ENCODE measurements at places on chromosomes 13 and 19. TPM values are rescaled to one million over a fixed set of nuclear protein-coding genes. Genes with fewer than 3 reads are reported as not detected.

The ZSCAN4 gene
- total RNA-seq, result not detected

DNA sequence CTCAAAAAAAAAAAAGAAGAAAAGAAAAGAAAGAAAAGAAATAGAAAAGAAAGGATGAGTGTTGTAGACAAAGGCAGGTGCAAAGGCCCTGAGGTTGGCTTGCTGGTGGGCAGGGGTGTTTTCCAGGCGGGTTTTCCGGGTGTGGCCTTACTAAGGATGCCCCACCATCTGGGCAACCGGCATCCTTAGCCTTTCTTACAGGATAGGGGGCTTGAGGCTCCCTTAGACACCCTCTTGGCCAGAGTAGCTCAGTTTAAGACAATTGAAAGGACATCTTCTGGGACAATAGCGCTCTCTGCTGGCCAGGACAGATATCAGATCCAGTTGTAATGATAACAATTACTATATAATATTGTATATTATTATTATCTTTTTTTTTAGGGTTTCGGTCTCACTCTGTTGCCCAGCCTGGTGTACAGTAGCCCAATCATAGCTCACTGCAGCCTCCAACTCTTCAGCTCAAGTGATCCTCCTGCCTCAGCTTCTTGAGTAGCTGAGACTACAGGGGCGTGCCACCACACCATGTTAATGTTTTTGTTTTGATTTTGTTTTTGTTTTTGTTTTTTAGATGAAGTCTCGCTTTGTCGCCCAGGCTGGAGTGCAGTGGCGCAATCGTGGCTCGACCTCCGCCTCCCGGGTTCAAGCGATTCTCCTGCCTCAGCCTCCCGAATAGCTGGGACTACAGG is 1.4 kb upstream of the QTRT1 start:
- peak; percentile 64 for DNase-seq

The IGFL1 gene
- not detected for total RNA-seq

DNA sequence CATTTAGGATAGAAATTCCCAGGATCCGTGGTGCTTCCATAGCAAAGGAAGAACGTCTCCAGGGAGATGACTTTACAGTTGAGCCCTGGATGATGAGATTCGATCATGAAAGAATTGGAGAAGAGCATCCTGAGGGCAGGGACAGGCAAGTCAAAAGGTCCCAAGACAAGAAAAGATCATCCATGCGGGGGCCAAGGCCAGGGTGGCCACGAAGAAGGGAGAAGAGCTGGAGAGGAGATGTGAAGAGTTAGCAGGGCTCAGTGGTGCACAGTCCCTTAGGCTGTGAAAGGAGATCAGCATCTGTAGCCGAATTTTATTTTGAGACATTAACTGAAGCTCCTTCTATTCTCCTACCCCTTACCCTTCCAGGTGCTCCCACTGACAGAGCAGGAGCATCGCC is 28.9 kb downstream of the OR10H4 start:
- DNase-seq, result no peak

GRCh38 chr13:20654156-20654555 is 49.3 kb upstream of the IL17D start:
- DNase-seq, result peak; percentile 80

- DNase-seq, result no peak
Measured at GRCh38 chr19:17389957-17390664, 3.9 kb downstream of the CCDC194 start.

DNA sequence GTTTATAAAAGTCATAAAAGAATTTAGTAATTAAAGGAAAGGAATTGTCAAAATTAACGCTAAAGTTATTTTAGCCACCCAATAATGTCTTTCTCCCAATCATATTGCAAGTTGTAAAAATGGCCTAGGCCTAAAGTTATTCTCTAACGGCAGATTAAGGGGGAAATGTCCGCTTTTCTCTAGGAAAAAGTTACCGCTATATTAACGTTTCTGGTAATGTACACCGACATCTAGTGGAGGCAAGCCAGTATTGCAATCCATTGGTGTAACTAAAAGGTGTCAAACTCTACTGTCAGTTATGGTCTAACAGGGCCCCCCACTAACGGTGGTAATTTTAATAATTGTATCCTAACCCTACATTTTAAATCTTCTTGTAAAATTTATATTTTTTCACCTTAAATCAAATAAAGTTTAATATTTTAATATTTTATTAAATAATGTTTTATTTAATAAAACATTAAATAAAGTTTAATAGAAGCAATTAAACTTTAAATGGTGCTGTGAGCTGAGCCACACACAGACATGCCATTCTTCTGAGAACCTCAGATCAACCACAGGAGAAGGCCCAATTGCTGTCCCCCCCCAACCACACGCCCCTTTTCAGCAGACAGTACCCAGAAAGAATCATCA is 35.9 kb upstream of the ZSCAN5A start:
- peak; percentile 55 for DNase-seq

- no peak for DNase-seq
Measured at GRCh38 chr13:68078874-68079273, 848.7 kb upstream of the PCDH9 start.

- DNase-seq, result peak; percentile 41
Measured at GRCh38 chr19:42386974-42387707, 3.0 kb downstream of the CNFN start.

- DNase-seq, result no peak
Measured at GRCh38 chr13:20624213-20624612, 57.3 kb downstream of the IFT88 start.

All from endothelial cell of umbilical vein (primary cell).